Prostate gland (tissue), 2 donors: ENCODE measurements at places on chromosomes 2 and 18. TPM values are rescaled to one million over a fixed set of nuclear protein-coding genes. Genes with fewer than 3 reads are reported as not detected.

DNA sequence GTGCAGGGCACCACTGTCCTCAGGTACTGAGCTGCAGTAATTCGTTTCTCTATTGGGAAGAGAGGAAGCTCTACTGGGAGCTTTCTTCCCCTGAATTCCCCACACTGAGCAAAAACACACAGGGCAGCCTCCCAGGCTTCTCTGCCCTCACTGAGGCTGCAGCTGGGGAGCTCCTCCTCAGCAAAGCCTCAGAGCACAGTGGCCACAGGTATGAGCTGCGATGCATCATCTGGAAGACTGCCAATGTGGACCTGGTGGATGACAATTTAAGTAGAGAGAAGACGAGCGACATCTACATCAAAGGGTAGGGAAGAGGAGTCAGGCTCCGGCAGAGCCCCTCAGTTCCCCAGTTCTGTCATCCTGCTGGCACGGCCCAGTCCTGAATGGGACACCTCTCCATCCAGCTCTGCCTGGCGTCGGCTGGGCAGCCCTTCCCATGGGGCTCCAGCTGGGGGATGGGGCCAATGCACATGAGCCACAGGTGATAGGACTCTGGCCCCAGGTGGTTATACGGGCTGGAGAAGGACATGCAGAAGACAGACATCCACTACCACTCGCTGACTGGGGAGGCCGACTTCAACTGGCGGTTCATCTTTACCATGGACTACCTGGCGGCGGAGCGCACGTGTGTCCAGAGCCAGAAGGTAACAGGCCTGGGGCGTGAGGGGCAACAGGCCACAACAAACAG, 37.6 kb downstream of the LMAN2L start:
- DNase-seq = no peak

Gene NT5DC4
- total RNA-seq = 0.23 TPM

GRCh38 chr2:213932-214693, 49.7 kb downstream of the SH3YL1 start:
- no peak for DNase-seq

GRCh38 chr18:61954096-61954746, 61.4 kb upstream of the RNF152 start:
- DNase-seq = no peak

Gene CHRNA1
- total RNA-seq = 4.0 TPM

Gene EFR3B
- total RNA-seq = 0.14 TPM

DNA sequence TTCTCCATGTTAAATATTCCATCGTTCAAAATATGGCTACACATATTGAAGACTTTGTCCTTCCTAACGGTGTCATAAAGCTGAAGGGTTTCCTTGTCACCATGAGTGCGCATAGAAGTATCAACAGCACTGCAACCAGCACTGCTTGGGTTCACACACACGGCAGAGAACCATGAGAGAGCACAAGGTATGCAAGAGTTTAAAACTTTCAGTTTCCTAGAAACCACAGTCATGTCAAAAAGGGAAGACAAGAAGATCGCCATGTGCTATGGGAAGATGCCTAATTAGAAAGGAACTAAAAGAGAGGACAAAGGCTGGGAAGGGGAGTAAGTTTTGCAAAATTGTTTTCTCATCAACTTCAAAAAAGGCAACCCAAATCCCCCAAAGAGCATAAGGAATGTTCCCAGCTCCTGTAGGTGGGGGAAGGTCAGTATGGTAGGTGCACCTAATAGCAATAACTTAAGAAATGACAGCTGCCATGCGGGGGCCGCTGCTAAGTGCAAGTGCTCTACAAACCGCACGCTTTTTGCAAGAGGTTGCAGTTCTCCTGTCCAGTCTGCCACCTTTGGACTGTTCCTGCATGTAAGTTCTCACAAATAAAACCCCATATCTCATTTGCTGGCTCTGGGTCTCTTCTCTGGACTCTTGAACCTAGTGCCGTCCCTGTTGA, 136.8 kb downstream of the TMEM163 start:
- DNase-seq = no peak

DNA sequence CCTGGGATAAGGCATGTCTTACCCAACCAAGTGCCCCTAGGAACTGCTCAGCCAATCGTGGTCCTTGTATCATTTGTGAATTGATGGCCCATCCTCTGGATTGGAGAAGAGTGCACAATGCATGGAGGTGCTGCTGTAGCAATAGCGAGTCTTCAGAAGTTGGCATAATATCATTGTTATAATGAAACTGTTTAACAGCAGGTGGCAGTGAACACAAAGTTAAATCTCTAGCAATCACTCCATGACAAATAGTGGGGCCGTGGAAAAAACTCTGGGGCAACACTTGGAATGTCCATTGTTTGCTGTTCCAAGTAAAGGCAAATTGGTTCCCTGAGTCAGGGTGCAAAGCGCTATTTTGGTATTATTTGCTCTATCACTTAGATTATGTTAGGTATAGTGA, 11.4 kb downstream of the REG1A start:
- DNase-seq = no peak

GRCh38 chr2:122094557-122094956, 339.1 kb downstream of the TSN start:
- DNase-seq = no peak

DNA sequence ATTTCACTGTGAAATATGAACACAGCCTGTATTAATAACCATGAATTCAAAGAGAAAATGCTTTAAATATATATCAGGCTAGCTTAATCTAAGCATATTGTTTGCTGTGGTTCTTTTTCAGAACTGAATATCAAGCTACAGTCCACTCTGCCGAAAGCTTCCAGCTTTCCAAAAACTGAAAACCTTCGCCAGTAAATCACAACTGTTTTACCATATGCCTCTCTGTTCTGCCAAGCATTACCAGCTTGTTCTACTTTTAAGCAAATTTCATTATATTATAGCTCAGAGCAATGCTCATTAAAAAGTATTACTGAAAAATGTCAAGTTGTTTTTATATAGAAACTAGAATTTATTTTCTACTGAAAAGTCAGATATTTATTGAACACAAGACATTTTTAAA, 277.4 kb downstream of the NRXN1 start:
- no peak for DNase-seq

- no peak for DNase-seq
Measured at GRCh38 chr18:77086656-77087392, 45.8 kb downstream of the MBP start.

Gene TUBB8B
- total RNA-seq = 3.9 TPM

DNA sequence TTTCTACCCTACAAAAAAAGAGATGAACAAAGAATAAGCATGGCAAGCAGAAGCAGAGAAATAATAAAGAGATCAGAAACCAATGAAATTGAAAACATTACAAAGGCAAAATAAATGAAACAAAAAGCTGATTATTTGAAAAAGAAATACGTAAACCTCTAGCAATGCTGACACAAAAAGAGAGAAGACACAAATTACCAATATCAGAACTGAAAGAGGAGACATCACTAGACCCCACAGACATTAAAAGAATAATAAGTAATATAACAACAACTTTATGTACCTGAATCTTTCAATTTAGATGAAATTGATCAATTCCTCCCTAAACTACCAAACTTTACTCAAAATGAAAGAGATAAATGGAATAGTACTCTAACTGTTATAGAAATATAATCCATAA, 75.9 kb downstream of the TMEM163 start:
- DNase-seq = no peak

DNA sequence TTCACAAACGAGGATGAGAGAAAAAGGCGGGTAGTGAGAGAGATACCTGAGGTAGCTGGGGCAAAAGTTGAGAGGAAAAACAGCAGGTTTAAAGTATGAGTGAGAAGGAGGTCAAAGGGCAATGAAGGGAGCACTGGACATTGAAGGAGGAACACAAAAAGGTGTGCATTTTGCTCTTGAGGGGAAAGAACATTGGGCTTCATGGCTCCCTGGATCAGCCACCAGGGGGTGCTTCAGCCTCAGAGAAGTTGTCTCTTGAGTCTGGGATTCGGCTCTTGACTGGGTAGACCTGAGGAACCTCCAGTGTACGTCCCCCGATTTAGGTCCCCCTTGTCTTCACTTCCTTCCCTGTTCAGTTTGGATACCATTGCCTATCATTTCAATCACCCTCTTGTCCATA, 128.5 kb downstream of the RAPGEF4 start:
- DNase-seq = peak; percentile 57

- no peak for DNase-seq
Measured at GRCh38 chr18:42025491-42025890, 70.5 kb downstream of the PIK3C3 start.

Gene PPP4R1
- 67.0 TPM for total RNA-seq

- DNase-seq = no peak
Measured at GRCh38 chr2:135914485-135914884, 38.2 kb upstream of the MCM6 start.
